ENCODE measurements at places on chromosomes 4 and X. TPM values are rescaled to one million over a fixed set of nuclear protein-coding genes. Genes with fewer than 3 reads are reported as not detected.

Gene TECRL
- not detected for total RNA-seq

Gene SPANXA2
- total RNA-seq = not detected

Gene NAA11
- total RNA-seq = not detected

Gene SLC30A9
- total RNA-seq = 44.7 TPM

Gene TRPC3
- 3.1 TPM for total RNA-seq

Gene PAGE5
- not detected for total RNA-seq

Gene PKD2
- total RNA-seq = 12.3 TPM

Gene KCNE5
- 0.83 TPM for total RNA-seq

Gene TRAPPC2
- total RNA-seq = 15.4 TPM

Gene POU3F4
- not detected for total RNA-seq

Gene FHIP1A
- not detected for total RNA-seq
